ENCODE measurements at places on chromosomes 11 and 22. TPM values are rescaled to one million over a fixed set of nuclear protein-coding genes. Genes with fewer than 3 reads are reported as not detected.

DNA sequence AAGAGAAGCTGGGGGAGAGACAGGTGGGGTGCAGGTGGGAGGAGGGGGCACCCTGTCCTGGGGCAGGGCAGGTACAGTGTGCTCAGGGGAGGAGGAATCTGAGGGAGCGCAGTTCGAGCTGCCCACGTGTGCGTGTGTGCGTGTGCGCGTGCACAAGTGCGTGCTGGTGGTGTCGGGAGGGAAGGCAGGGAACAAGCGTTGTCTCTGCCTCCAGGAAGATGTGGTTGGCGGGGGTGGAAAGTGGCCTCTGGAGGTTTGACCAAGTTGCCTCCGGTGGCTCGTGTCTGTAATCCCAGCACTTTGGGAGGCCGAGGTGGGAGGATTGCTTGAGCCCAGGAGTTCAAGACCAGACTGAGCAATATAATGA, 49.9 kb upstream of the THY1 start:
- H3K36me3 ChIP-seq: no peaks in the 10 kb centered on the region
- no peaks in the 10 kb centered on the region for H3K4me1 ChIP-seq
- DNase-seq: no peak
- no peak overlapping the region for H3K27ac ChIP-seq
- H3K27me3 ChIP-seq: no peaks in the 10 kb centered on the region

KBTBD3 gene
- total RNA-seq: 6.5 TPM

TMEM121B gene
- 2.8 TPM for total RNA-seq

DNA sequence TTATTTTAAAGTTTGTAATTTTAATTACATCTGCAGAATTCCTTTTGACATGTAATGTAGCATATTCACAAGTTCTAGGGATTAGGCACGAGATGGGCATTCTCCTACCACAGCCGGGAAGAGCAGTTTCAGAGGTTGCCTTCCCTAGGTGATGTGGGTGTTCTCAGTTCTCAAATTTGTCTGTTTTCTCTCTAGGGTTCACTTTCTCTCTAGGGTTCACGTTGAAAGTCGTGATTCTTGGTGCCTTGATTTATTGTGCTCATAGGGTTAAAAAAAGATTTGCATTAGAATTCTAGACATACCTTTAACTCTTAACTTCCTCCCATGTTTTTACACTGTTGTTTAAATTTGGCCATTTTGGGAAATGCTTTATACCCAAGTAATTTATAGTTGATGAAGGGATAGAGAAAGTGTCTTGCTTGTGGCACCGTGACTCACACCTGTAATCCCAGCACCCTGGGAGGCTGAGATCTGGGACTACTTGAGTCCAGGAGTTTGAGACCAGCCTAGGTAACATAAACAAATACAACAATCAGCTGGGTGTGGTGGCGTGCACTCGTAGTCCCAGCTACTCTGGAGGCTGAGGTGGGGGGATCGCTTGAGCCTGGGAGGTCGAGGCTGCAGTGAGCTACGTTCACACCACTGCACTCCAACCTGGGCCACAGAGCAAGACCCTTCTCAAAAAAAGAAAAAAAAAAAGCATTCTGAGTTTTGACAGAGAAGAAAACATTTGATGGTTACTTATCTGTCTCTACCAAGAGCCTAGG, 3.6 kb downstream of the MED15 start:
- H3K4me1 ChIP-seq: peaks cover 63% of the 10 kb centered on the region
- H3K36me3 ChIP-seq: peaks cover 20% of the 10 kb centered on the region
- DNase-seq: no peak
- no peak overlapping the region for H3K4me3 ChIP-seq
- no peaks in the 10 kb centered on the region for H3K27me3 ChIP-seq

DNA sequence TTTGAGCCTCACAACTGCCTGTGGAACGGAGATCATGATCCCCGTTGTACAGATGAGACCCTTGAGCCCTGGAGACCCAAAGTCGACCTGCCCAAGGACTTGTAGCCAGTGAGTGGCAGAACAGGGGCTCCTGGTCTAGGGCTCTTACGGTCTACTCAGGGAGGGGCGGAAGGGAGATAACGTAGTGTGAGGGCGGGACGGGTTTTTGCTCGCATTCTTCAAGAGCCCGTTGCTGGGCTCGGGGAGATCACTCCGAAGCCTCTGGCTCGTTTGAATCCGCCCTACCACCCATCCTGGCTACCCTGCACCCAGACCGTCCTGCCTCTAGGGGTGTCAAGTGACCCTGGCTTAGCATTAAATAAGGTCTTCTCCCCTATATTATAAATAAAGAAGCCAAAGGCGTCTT, 639 bp downstream of the CRY2 start:
- H3K36me3 ChIP-seq: no peaks in the 10 kb centered on the region
- DNase-seq: peak; percentile 49
- H3K4me3 ChIP-seq: peak overlapping the region; percentile 95
- H3K4me1 ChIP-seq: peaks cover 67% of the 10 kb centered on the region
- H3K27ac ChIP-seq: peak overlapping the region; percentile 99
- no peaks in the 10 kb centered on the region for H3K27me3 ChIP-seq

NRIP3 gene
- total RNA-seq: 1.5 TPM

HEPACAM gene
- 0.12 TPM for total RNA-seq

FOSL1 gene
- 3.5 TPM for total RNA-seq

DNA sequence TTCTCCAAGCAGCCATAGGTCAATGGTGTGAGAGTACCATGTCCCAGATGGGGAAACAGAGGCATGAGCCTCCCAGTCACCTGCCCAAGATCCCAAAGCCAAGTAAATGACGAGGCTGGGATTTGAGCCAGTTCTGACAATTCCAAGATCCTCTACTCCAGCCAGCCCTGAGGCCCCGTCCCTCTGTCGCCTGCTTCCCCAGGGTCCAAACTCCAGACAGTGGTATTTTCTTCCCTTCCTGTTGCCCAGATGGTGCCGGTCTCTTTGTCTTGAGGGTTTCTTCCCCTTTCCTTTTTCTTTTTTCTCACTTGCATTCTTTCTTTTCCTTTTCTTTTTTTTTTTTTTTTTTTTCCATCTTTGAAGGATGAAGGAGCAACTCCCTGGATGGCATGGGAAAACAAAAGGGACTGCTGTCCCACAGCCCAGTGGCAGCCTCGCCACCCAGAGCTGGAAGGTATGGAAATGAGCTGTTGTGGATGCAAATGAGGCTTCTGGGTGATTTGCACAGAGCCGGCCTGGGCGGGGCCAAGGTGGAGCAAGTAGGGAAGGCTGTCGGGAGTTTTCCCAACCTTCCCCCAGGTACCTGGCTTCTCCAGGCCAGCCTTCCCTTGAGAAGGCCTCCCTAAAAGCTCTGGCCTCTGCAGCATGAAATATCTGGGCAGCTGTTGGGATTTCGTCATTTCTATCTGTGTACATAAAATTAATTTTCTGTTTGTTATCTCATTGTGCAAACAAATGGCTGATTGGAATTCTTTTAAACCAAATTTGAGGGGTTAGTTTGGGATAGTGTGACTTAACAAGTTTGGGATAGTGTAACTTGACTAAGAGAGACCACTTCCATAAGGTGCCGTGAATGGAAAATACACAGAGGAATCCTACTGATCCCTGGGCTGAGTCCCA, 146.8 kb downstream of the MN1 start:
- peaks cover 19% of the 10 kb centered on the region for H3K4me1 ChIP-seq
- no peak for DNase-seq
- no peak overlapping the region for H3K27ac ChIP-seq
- no peaks in the 10 kb centered on the region for H3K27me3 ChIP-seq
- no peaks in the 10 kb centered on the region for H3K36me3 ChIP-seq

- peaks cover 18% of the 10 kb centered on the region for H3K4me1 ChIP-seq
- no peak overlapping the region for H3K4me3 ChIP-seq
- no peak for DNase-seq
- no peak overlapping the region for H3K27ac ChIP-seq
- no peaks in the 10 kb centered on the region for H3K27me3 ChIP-seq
- no peaks in the 10 kb centered on the region for H3K36me3 ChIP-seq
These were observed 6.1 kb downstream of the P2RY2 start for GRCh38 chr11:73223998-73224730.

- no peaks in the 10 kb centered on the region for H3K36me3 ChIP-seq
- no peak for DNase-seq
- H3K27ac ChIP-seq: peak overlapping the region; percentile 57
- no peaks in the 10 kb centered on the region for H3K27me3 ChIP-seq
- peaks cover 49% of the 10 kb centered on the region for H3K4me1 ChIP-seq
These were observed 40.0 kb downstream of the AMBRA1 start for GRCh38 chr11:46553814-46554212.

DNA sequence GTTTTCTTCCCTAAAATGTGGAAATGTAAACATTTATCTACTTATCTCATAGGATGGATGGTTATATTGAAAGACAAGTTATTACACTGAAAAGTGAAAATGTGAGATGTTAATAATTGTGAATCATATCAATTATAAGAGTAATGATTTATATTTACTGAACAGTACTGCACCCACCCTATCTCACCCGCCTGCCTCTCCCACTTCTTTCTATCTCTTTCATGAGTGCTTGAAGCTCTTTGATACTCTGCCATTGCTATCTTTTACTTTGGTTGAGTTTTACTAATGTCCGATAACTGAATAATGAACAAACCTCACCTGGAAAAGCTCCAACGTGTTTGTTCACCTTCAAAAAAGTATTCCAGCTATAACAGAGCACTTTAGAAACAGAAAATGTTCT, 263.0 kb upstream of the UBASH3B start:
- DNase-seq: no peak
- H3K27ac ChIP-seq: no peak overlapping the region
- H3K36me3 ChIP-seq: no peaks in the 10 kb centered on the region
- H3K27me3 ChIP-seq: no peaks in the 10 kb centered on the region
- no peaks in the 10 kb centered on the region for H3K4me1 ChIP-seq

GRCh38 chr22:49900441-49901230, 17.6 kb downstream of the ALG12 start:
- no peaks in the 10 kb centered on the region for H3K27me3 ChIP-seq
- no peak overlapping the region for H3K27ac ChIP-seq
- no peak overlapping the region for H3K4me3 ChIP-seq
- no peaks in the 10 kb centered on the region for H3K4me1 ChIP-seq
- no peak for DNase-seq

- no peaks in the 10 kb centered on the region for H3K27me3 ChIP-seq
- H3K36me3 ChIP-seq: no peaks in the 10 kb centered on the region
These were observed 6.5 kb upstream of the CERK start for GRCh38 chr22:46744581-46744980.

GRCh38 chr22:17786435-17787161, 12.3 kb upstream of the BID start:
- H3K4me1 ChIP-seq: peaks cover 35% of the 10 kb centered on the region
- peak; percentile 83 for DNase-seq
- H3K4me3 ChIP-seq: no peak overlapping the region
- no peaks in the 10 kb centered on the region for H3K36me3 ChIP-seq
- H3K27ac ChIP-seq: peak overlapping the region; percentile 83
- H3K27me3 ChIP-seq: no peaks in the 10 kb centered on the region

DNA sequence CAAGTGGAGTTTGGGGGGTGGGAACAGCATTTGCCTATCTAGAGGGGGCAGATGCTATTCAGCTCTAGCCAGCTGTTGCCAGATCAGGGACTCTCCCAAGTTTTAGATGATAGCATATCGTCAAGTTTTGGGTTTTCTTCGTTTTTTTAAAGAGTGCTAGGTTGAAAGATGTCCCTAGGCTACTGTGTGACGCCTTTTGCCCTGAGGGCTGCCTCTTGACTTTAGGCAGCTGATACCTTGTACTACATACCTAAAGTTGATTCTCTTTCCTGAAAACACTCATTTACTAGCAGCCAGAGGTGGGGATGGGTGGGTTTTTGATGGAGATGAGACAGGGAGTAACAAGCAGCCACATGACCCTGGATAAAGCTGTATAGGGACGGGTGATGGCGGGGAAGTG, 87.1 kb downstream of the ABTB2 start:
- no peaks in the 10 kb centered on the region for H3K36me3 ChIP-seq
- peaks cover 30% of the 10 kb centered on the region for H3K4me1 ChIP-seq
- H3K27me3 ChIP-seq: no peaks in the 10 kb centered on the region
- no peak for DNase-seq

GRCh38 chr22:32818446-32819115, 17.1 kb downstream of the TIMP3 start:
- peak overlapping the region; percentile 41 for H3K27ac ChIP-seq
- no peaks in the 10 kb centered on the region for H3K27me3 ChIP-seq
- peaks cover 99% of the 10 kb centered on the region for H3K4me1 ChIP-seq
- no peak for DNase-seq
- no peaks in the 10 kb centered on the region for H3K36me3 ChIP-seq

- peak overlapping the region; percentile 78 for H3K27ac ChIP-seq
- no peak overlapping the region for H3K4me3 ChIP-seq
- H3K36me3 ChIP-seq: no peaks in the 10 kb centered on the region
- no peak for DNase-seq
- no peaks in the 10 kb centered on the region for H3K27me3 ChIP-seq
- peaks cover 11% of the 10 kb centered on the region for H3K4me1 ChIP-seq
These were observed 991 bp upstream of the SLCO2B1 start for GRCh38 chr11:75149766-75150465.

All from heart right ventricle (tissue), 16 donors.